CD4-positive, alpha-beta memory T cell (primary cell): ENCODE measurements at places on chromosomes 16 and 17. TPM values are rescaled to one million over a fixed set of nuclear protein-coding genes. Genes with fewer than 3 reads are reported as not detected.

FBXL20 gene
- total RNA-seq = 35.3 TPM

C17orf78 gene
- not detected for total RNA-seq

KRTAP3-2 gene
- not detected for total RNA-seq

DNA sequence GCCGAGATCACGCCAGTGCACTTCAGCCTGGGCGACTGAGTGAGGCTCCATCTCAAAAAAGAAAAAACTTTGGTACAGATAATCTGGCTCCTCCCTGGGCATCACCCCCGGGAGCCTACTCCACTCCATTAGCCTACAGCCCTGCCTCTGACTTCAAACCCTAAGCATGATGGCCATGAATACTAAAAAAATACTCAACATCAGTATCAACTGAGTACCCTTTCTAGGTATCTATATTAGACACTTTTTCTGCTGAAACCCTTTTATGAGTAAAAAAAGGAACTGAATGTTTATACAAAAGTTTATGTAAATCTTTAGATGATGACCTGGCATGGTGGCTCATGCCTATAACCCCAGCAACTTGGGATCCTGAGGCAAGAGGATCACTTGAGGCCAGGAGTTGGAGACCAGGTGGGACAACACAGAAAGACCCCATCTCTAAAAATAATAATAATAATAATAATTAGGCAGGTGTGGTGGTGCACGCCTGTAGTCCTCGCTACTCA, 6.9 kb downstream of the RDM1 start:
- H3K4me3 ChIP-seq = no peak overlapping the region
- no peaks in the 10 kb centered on the region for H3K4me1 ChIP-seq
- H3K27me3 ChIP-seq = no peaks in the 10 kb centered on the region
- no peak for DNase-seq

- H3K36me3 ChIP-seq = no peaks in the 10 kb centered on the region
- H3K27me3 ChIP-seq = no peaks in the 10 kb centered on the region
- H3K27ac ChIP-seq = peak overlapping the region; percentile 3
- peaks cover 58% of the 10 kb centered on the region for H3K4me1 ChIP-seq
- DNase-seq = no peak
Measured at GRCh38 chr17:32516940-32517701, 30.3 kb downstream of the CDK5R1 start.

KRT32 gene
- total RNA-seq = not detected
